ENCODE measurements at places on chromosomes 16 and 17. TPM values are rescaled to one million over a fixed set of nuclear protein-coding genes. Genes with fewer than 3 reads are reported as not detected.

- no peak for DNase-seq
These were observed 8.0 kb downstream of the THRA start for GRCh38 chr17:40070709-40071312.

GRCh38 chr16:85426806-85427205, 186.3 kb upstream of the GSE1 start:
- DNase-seq: peak; percentile 3

GRCh38 chr17:16478649-16479048, 13.3 kb downstream of the LRRC75A start:
- no peak for DNase-seq

- no peak for DNase-seq
These were observed 526 bp downstream of the ZZEF1 start for GRCh38 chr17:4142107-4142900.

The TEKT1 gene
- total RNA-seq: not detected

The ADAD2 gene
- total RNA-seq: not detected

The DNAI2 gene
- total RNA-seq: 0.81 TPM
